Activated CD4-positive, alpha-beta T cell treated with anti-CD3 and anti-CD28 coated beads, Interleukin-2, amount 10 ng/mL, durations not matched to agents 24 days and 14 days (primary cell): ENCODE measurements at places on chromosomes 2 and 18. TPM values are rescaled to one million over a fixed set of nuclear protein-coding genes. Genes with fewer than 3 reads are reported as not detected.

DNA sequence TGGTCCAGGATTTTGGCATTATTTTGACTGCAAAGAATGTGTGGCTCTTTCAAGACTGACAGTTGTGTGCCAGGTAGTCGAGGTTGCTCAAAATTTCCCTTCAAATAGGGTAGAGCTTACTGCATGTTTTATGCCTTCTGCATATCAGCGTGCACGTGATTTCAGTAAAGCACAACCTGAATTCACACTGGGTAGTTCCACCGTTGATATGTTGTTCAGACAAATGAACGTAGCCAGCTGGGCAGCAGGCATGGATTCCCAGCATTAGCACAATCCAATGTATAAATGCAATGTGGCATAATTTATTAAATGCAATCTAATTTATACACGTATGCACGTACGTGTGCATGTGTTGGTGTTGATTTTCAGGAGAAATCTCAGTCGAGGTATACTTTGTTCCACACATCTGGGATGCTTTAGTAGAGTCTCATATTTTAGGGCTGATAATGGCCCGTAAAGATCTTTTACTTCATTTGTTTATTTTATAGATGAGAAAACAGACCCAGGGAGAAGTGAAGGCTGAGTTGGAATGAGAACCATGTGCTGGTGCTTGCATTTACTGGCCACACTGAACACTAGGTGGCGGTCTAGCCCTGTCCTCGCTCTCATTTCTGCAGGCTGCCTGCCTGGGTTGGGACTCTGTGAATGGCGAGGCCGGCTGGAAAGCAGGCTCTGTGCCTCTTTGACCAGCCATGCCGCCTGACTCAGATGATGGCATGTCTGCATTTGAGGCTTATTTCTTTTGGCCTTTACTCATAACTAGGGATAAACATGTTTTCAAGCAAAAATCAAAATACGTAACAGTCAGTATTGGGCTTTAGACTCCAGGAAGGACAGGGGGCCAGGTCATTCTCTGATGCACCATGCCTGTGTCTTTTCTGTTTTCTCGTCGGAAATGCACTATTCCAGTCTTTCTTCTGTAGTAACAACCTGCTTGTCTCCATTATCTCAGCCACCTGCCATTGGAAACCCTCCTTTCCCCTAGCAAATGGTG lies 120.4 kb downstream of the RNF144A start:
- DNase-seq = peak; percentile 78

DNA sequence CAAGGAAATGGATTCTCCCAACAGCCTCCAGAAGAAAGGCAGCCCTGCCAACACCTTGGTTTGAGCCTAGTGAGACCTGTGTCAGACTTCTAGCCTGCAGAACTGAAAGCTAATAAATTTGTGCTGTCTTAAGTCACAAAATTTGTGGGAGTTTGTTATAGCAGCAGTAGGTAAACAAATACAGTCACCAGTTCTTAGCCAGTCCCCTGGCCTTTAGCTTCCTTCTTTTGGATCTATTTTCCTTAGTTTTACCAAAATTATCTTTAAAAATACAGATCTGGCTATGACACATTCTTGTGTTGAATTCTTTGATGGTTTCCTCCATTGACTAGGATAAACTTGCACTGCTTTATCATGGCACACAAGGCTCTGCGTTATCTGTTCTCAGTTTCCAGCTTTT lies 697.9 kb upstream of the FANCL start:
- DNase-seq = no peak

DNA sequence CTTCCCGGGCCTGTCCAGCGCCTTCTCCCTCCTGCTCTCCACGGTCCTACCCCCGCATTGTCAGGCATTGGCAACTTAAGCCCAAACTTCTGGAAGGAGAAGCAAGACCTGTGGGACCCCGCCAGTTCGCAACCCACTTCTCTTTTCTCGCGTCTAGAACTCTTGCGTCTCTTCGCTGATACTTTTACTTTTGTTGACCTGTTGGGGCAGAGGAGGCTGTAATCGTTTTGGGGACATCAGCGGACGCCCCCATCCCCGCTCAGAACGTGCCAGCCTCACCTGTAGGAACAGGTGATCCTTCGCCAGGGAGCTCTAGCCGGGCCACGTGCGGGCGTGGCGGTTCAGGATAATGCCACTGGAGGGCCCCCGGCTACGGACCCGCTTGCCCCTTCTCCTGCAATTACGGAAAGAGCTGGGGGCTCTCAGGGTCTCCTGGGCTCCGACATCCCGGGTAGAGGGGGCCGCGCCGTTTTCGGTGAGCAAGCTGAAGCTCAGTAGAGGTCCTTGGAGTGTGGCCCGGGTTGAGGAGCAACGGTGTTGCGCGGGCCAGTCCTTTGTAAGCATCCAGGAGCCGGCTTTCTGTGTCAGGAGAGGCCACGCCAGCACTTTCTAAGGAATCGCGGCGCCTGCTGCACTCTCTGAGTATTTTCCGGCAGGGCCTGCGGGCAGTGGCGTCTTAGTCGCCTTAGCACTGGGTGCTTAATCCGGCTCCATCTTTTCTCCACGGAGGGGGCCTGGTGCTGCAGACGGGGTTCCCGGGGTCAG lies 1.6 kb downstream of the MTCL1 start:
- no peak for DNase-seq

DNA sequence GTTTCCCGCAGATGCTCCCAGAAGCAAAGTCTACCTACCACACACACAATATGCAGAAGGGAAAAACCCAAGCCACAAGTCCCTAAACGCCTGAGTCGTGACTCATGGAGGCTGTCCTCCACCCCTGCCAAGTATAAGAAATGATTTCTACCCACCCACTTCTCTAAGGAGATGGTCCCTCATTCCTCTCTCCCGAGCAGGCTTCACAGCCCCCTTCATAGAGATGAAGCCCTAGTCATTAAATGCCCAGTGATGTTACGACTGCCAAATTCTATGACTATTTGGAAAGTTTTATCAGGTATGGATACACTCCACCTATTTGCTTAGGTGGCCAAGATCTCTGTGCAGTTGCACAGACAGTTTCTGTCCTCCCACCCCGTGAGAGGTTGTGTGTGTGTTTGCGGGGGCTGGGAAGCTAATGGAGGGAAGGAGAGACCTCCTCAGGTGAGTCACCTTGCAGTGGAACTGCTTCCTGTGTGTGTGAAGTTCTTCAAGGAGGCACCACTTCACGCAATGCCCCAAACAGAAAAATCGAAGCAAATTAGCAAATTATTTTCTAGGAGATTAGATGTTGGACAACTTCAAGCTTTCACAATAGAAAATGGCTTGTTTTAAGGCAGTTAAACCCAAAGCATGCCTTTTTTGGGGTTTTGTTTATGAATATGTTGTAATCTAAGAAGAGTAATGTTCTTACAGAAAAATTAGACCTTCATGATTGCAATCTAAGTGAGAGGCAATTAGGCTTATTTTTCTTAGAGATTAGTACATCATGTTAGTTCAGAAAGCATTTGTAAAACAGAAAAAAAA lies 175.2 kb downstream of the TGIF1 start:
- DNase-seq = peak; percentile 91

DNA sequence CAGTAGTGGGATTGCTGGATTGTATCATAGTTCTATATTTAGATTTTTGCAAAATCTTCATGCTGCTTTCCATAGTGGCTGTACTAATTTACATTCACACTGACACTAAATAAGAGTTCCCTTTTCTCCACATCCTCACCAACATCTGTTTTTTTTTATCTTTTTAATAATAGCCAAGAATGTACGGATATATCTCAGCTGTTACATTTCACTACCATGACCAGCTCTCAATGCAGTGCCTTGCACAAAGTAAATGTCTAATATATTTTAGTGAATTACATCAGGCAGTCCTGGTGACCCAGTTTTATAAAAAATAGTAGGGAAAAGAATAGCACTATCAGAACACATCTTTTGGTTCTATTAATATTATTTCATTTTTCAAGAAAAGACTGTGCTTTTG lies 161.8 kb downstream of the LNPK start:
- no peak for DNase-seq

DNA sequence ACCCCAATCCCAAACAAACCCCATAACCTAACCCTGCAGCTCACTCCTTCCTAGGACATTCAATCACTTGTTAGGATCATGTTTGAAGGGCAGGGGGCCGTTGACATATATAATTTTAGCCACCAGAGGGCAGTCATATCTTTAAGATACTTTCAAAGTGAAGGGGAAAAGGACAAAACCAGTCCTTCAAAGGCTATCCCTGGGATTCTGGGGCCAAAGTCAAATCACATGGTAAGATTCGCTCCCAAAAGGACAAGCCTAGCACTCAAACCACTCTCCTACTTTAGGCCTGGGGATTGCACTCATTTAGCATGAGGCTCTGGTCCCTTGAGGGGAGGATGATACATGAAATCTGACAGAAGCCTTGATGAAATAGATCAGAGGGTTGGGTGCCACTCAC lies 44.6 kb downstream of the HAUS1 start:
- peak; percentile 88 for DNase-seq

DNA sequence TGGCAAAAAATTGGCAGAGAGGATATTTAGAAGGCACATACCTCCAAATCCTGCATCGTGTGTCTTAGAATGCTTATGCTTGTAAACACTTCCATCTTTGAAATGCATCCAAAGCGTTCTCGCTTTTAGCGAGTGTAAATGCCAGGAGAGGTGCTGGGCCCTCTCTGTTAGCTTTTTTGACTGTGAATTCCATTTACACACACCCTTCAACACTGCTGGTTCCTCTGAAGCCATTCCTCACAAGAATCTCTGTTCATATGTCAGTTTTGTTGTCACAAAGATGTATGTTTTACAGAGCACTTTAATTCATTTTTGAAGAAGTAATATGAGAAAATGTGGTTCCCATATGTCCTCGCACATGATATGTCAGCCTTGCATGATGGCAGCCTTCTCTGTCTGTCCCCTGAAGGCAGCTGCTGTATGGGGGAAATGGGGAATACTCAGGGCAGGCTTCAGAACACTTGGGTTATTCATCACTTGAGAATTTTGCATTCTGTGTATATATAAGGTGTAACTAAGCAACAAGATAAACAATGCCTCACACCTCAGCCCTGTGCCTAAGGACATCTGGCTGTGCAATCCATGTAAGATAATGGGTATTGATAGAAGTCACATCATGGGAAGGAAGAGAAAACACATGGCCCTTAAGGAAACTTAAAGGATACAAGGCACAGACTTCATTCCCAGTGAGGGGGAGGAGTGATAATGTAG lies 52.3 kb downstream of the RAB27B start:
- no peak for DNase-seq

GRCh38 chr2:24754985-24755705 lies 38.0 kb downstream of the PTRHD1 start:
- DNase-seq = no peak

The TTC27 gene
- total RNA-seq = 40.8 and 46.8 TPM in 2 replicates

The RTP5 gene
- 0.07 TPM in 1 of 2 replicates, not detected in the other for total RNA-seq

The ZNF396 gene
- total RNA-seq = 0.19 and 0.26 TPM in 2 replicates

The OTOF gene
- 6.8 and 7.2 TPM in 2 replicates for total RNA-seq

The GREB1L gene
- total RNA-seq = not detected in 2 replicates

The TMEM17 gene
- total RNA-seq = 0.14 and 0.19 TPM in 2 replicates
